ENCODE measurements at places on chromosomes 2 and 18.

DNA sequence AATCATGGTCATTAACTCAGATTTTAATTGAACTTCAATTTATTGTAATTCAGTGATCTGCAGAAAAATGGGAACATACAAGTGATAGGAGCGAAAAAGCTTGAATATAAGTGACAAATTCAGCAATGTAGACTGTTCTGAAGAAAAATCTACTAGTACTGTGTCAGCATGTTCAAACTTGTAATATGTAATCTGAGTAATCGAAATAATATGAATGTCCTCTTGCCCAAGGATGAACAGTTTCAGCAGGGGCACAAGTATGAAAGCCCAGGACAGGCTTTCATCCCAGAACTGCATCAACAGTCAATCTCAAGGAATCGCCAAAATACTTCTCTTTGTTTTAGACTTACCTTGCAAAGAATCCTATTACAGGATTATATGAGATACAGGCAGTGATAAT is 1110.5 kb downstream of the LRP1B start:
- DNase-seq, result peak; percentile 1

GRCh38 chr18:47323158-47323557 is 71.7 kb upstream of the SKOR2 start:
- DNase-seq, result peak; percentile 1

DNA sequence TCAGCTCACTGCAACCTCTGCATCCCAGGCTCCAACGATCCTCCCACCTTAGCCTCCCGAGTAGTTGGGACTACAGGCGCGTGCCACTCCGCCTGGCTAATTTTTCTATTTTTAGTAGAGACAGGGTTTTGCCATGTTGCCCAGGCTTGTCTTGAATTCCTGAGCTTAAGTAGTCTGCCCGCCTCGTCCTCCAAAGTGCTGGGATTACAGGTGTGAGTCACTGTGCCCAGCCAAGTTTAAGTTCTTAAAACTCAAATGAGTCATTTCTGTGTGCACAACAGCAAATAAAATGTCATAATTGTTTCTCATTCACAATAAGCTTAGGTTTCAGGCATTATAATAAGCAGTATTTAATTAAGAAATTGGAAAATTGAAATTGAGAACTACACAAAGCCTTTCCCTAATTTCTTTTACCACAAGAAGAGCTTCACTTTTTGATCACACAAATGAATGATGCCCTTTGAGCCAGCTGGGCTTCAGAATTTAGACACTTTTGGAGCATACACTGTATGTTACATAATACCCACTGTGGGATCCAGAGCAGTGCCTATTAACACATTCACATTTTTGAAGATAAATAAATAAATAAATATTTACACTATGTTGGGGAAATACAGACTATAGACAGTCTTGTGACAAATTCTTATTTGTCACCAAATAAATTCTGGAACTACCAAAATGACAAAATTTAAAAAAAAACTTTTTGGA is 8.6 kb upstream of the ME2 start:
- peak; percentile 94 for DNase-seq

DNA sequence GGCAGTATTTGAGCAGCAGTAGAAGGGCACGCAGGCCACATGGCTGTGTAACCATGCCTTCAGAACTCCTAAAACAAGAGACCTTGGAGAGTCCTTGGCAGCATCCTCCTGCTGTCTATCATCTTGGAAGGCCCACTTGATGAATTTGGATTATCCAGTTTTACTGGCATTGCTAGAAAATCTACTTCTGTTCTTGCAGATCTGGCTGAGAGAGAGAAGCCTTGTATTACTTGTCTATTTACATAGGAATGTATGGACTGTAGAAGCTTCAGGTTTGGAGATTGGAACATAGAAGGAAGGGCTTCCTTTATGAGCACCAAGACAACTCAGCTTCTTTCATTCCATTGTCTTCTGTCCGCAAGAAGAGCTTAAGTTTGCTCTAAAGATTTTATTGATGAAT is 16.1 kb upstream of the GPBAR1 start:
- no peak for DNase-seq

DNA sequence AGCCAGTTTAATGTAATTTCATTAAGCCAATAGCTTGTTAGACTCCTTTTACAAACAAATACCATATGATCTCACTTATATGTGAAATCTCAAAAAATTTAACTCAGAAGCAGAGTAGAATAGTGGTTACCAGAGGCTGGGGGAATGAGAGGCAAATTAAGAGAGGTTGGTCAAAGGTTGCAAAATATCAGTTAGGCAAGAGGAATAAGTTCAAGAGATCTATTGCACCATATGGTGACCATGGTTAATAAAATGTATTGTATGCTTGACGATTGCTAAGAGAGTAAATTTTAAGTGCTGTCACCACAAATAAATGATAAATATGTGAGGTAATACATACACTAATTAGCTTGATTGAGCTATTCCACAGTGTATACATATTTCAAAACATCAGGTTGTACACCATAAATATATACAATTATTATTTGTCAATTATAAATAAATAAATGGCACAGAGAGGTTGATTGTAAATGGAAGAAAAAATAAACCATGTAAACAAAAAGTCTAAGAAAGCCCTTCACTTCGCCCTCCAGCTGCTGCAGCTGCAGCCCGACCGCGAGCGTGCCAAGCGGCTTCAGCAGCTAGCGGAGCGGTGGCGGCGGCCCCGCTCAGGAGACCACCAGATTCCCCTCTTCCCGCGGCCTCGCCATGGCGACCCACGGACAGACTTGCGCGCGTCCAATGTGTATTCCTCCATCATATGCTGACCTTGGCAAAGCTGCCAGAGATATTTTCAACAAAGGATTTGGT is 23.0 kb upstream of the ACTR2 start:
- DNase-seq, result no peak

- DNase-seq, result peak; percentile 69
These were observed 112.5 kb upstream of the SLC38A11 start for GRCh38 chr2:165067643-165068486.

DNA sequence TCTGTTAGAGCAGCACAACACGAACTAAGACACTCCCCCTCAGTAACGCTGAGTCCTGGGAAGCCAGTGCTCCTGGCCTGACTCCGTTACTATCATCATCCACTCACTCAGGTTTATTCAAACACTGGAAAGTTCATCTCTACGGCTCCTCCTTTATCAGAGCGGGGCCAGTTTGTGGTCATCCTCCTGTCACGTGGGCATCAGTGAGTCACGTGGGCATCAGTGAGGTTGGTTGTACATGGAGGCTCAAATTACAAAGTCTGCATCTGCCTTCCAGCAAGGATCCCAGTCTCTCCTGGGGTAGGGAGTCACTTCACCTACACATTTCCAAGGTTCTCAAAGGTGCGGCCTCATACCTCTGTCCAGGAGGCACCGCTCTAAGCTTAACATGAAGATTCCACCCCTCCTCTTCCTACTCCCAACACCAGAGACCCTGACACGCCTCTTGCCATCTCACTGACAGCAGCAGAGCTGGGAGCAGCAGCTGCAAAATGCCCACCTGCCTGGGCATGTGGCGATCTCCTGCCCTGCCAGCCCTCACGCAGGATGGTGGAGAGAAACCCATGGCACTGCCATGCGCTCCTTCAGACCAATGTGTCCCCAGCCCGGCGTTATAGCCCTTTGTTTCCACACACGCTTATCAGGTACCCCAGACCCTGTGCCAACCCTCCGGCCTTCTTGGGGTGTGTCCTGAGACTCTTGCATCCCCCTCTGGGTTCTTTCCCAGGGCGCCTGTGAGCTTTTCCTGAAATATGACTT is 99.2 kb upstream of the PTPRM start:
- DNase-seq, result peak; percentile 14

DNA sequence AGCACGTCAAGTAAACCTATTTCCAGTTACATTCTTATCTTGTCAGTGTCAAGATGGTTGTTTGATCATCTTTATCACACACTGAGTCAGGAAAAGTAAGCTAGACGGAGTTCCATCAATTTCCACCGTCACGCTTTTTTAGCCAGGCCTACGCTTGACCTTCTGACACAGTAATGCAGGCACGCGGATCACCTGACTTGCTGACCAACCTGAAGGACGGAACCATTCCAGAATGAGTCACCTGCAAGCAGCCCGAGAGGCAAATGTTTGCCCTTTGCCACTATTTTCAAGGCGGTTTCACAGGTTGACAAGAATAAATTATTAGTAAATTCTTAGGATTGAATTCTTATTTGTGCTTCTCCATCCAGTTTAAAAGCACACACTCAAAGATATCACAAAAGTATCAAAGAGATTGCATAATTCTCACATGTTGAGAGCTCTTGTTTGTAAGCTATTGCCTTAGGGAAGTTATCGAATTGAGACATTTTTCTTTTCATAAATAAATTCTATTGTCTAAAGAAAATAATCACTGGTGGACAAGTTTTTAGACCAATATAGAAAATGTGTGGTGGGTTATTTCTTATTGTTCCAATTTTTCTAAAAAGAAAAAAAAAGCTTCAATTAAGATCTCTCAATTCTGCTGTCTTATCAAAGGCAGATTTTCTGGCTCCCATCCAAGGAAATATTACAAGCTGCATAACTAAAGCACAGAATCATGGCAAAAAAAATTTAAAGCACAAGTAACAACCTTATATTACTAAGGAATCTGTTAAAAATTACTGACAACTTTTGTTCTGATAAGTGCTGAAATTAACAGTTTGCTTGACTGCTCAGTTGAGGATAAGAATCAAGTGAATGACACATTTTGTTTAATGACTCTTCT is 31.9 kb downstream of the UXS1 start:
- peak; percentile 98 for DNase-seq

GRCh38 chr2:98883780-98884211 is 52.2 kb downstream of the CRACDL start:
- peak; percentile 29 for DNase-seq

DNA sequence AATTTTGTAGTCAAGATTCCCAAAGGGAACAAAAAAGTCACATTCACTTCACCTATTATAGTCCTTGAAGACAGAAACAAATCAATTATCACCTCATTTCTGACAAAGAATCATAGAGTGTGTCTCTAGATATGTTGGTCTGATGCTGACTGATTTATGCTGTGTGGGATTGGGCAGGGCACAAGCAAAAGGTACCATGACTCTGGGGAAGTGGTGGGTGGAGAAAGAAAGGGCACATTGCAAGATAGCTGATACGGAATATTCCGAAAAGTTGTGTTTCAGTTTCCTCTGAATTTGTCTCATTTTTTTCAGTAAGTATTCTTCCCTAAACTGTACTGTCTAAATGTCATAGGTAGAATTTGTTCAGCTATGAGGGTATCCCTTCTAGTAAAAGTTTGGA is 268.0 kb downstream of the MREG start:
- no peak for DNase-seq

- DNase-seq, result no peak
These were observed 20.5 kb downstream of the RMP24 start for GRCh38 chr18:35993013-35993412.

GRCh38 chr2:8197101-8197500 is 484.8 kb upstream of the ID2 start:
- no peak for DNase-seq

- DNase-seq, result peak; percentile 16
These were observed 16.0 kb downstream of the LRRTM1 start for GRCh38 chr2:80288576-80288975.

DNA sequence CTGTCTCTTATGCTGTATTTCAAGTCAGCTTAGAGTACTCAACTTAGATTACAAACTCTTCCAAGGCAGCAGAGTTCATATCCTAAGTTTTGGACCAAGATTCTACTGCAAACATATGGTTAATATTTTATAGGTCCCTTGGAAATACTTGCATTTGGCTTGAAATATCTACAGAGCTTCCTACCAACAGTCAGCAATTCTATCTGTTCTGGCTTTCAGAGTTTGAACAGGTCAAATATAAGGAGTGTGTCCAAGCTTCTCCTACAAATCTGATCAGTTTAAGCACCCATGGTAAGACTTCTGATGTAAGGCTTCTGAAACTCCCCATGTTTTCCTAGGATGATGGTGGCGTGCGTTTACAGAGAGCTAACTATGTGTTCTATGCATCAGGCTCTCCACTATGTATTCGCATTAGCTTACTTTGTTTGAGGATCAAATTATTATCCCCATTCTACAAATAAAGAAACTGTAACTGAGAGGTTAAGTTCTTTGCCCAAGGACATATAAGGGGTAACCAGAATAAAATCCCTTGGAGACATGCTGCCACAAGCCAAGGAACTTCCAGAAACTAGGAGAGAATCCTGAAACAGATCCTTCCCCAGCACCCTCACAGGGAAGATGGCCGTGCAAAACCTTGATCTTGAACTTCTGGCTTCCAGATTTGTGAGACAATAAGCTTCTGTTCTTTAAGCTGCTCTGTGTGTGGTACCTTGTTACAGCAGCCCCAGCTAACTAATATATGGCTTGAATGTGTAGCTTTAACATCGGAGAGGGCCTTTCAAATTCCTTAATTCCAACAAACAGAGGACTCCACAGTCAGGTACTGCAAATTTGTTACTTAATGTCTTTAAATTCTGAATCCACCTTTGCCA is 55.1 kb downstream of the ATP8B1 start:
- no peak for DNase-seq

- no peak for DNase-seq
These were observed 22.6 kb upstream of the SCYGR2 start for GRCh38 chr2:227576110-227576509.

DNA sequence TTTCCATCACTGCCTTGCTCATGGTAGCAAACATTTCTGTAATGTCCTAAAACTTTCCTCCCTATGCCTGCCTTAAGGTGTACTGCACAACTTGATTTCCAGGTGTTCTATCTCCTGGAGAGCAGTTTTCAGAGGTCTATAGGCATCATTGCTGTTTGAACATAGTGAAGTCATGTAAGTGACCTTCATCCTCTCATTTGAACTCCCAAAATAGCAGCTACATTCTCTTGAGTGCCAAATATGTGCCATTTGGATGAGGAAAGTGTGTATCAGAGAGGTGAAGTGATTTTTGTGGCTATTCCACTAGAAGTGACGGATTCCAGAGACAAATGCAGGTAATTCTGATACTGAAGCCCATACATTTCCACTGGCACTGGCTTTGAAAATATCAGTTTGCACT is 3.4 kb downstream of the PPP1R1C start:
- no peak for DNase-seq

GRCh38 chr2:95037384-95037839 is 11.9 kb downstream of the MAL start:
- DNase-seq, result no peak

- peak; percentile 70 for DNase-seq
These were observed 44.4 kb downstream of the PTPN2 start for GRCh38 chr18:12839526-12840196.

DNA sequence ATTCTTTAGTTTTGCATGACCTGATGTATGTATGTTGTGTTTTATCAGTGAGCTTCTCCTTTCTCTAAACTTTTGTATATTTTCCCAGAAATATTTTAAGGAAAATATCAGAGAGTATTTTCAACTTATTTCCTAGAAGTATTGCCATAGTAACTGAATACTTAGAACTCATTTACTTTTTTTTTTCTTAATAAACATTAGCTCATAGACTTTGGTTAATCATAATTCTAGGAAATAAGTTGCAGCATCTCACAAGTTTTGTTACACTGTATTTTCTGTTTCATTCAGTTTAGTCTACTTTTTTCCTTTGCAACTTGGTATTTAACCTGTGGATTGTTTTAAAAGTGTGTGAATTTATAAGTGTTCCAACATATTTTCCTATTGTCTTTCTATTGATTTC is 27.5 kb downstream of the SMCHD1 start:
- DNase-seq, result peak; percentile 9

All from renal cortical epithelial cell (primary cell).